ENCODE measurements at places on chromosomes 7 and 10. TPM values are rescaled to one million over a fixed set of nuclear protein-coding genes. Genes with fewer than 3 reads are reported as not detected.

GRCh38 chr10:48242171-48242904, 32.2 kb downstream of the FRMPD2 start:
- peaks cover 35% of the 10 kb centered on the region for H3K27me3 ChIP-seq
- no peak overlapping the region for H3K27ac ChIP-seq
- H3K4me1 ChIP-seq: no peaks in the 10 kb centered on the region
- H3K4me3 ChIP-seq: no peak overlapping the region
- no peak for DNase-seq
- no peaks in the 10 kb centered on the region for H3K36me3 ChIP-seq

DNA sequence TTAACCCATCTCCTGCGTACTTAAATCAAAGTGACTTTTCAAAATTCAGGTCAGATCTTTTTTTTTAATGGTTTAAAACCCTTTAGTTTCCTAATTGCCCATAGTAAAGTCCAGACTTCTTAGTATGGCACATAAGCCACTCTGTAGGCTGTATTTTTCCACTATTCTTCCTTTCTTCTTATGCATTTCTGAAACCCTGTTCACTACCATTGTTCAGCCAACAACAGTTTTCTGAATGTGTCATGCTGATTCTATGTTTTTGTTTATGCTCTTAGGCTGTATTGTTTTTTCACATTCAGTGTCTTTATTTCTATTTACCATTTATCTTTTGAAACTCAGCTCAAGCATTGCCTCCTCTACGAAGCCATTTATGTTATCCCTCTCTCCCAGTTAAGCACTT, 26.7 kb downstream of the CCSER2 start:
- no peaks in the 10 kb centered on the region for H3K36me3 ChIP-seq
- peaks cover 6% of the 10 kb centered on the region for H3K4me1 ChIP-seq
- H3K27me3 ChIP-seq: no peaks in the 10 kb centered on the region
- no peak for DNase-seq

DNA sequence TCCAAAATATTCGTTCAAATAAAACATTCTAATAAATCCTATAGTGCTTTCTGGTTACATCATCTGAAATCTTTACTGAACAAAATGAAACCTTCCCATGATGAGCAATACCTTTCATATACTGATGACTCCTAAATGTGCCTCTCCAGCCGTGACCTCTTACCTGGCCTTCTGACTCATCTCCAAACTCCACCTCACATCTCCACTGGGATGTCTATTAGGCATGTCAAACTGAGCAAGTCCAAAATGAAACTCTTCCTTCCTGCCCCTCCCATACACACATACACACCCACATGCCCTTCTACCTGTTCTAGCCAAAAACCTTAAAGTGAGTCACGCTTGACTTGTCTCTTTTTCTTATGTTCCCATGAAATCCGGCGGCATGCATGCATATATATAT, 22.9 kb downstream of the GSAP start:
- H3K27ac ChIP-seq: no peak overlapping the region

DNA sequence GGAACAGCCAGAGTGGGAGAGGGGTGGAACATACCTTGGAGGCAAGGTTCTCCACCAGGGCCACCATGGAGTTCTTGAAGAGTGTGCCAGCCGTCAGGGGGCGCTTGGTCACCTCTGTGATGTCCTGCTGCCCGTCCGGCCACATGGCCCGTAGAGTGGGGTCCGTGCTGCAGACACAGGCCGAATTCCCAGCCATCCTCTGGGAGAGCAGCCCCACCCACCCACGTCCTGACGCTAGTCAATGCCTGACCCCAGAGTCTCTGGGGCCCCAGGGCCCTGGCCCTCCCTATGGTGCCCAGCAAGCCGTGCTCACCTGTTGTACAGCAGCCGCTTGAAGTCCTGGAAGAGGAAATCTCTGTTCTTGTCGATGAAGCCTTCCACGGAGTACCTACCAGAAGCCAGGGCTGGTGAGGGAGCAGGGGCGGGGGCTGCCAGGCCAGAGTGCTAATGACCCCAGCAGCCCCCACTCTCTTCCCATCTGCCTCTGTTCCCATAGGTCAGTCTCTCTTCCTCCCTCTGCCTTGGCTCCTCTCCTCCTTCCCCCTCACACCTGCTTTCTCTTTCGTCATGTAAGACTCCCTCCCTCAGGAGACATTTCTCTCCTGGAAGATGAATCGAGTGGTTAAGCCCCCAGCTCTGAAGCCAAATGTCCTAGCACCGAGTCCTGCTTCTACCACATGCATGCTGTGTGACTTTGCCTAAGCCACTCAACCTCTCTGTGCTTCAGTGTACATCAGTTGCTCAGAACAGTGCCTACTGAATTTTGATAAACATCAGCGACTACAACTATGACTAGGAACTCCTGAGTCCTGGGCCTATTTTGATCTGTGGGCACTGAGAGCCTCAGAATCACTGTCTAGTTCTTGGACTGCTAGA, 11.0 kb downstream of the MYO1G start:
- no peak overlapping the region for H3K4me3 ChIP-seq
- H3K36me3 ChIP-seq: no peaks in the 10 kb centered on the region
- peaks cover 11% of the 10 kb centered on the region for H3K27me3 ChIP-seq
- no peaks in the 10 kb centered on the region for H3K4me1 ChIP-seq
- no peak overlapping the region for H3K27ac ChIP-seq

- no peak overlapping the region for H3K27ac ChIP-seq
- no peaks in the 10 kb centered on the region for H3K4me1 ChIP-seq
- no peaks in the 10 kb centered on the region for H3K36me3 ChIP-seq
- no peak overlapping the region for H3K4me3 ChIP-seq
Measured at GRCh38 chr7:46871516-46871915, 710.4 kb downstream of the TNS3 start.

Gene GPR15LG
- total RNA-seq: not detected

DNA sequence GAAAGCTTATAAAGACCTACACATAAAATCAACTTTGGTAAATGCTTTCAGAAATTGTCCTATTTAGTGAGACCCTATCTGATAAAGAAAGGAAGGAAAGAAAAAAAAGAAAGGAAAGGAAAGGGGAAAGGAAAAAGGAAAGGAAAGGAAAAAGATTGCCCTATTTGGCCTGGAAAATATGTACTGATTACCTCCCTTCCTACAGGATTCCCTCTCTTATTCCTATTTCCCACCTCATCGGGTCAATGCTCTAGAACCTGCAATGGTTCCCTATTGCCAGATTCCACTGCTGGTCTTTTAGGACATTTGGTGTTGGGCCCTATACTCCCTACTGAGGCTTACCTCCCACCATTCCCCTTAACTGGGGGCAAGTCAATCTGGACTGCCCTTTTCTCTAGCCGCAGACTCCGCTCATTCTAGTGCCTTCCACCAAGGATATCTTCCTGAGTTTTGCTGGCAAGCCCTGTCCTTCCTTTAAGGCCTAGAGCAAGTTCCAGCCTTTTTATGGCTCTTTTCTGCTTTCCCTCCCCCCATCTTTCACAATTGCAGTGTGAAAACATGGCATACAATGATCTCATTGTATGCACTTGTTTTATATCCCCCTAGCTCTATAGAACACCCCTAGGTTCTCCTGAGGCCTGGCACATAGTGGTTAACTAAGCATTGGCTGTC, 4.4 kb downstream of the DDIT4 start:
- H3K4me3 ChIP-seq: no peak overlapping the region
- H3K27ac ChIP-seq: no peak overlapping the region
- H3K36me3 ChIP-seq: peaks cover 24% of the 10 kb centered on the region
- peaks cover 5% of the 10 kb centered on the region for H3K4me1 ChIP-seq
- peak; percentile 8 for DNase-seq
- H3K27me3 ChIP-seq: no peaks in the 10 kb centered on the region

Gene FKBP6
- not detected for total RNA-seq

DNA sequence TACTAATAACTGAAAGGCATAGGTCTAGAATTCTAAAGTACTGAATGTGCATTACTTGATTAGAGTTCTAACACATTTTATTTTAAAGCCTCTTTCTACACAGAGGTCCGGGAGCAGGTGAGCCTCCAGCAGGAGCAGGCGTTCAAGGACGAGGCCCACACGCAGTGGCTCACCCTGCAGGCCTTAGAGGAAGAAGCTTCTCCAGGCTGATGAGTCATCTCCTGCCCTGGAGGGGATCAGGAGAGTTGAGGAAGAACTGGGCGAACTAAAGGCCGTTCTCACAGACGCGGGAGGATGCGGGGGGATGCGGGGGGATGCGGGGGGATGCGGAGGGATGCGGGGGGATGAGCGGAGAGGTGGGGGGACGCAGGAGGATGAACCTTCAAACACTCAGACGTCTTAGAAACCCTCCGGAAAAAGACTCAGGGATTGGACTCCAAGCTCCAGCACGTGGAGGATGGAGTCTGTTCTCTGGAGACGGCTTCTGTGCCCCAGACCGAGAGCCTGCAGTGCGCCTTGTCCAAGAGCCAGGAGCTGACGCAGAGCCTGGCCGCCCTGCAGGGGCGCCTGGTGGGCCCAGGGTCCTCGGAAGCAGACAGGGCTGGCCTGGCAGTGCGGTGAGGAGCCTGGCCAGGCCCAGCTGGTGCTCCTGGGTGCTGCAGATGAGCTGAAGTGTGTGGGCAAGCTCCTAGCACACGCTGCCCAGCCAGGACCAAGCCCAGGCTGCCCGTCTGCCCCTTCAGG, 433.7 kb upstream of the TPK1 start:
- DNase-seq: no peak
- H3K4me3 ChIP-seq: no peak overlapping the region
- H3K36me3 ChIP-seq: no peaks in the 10 kb centered on the region
- H3K27me3 ChIP-seq: no peaks in the 10 kb centered on the region

DNA sequence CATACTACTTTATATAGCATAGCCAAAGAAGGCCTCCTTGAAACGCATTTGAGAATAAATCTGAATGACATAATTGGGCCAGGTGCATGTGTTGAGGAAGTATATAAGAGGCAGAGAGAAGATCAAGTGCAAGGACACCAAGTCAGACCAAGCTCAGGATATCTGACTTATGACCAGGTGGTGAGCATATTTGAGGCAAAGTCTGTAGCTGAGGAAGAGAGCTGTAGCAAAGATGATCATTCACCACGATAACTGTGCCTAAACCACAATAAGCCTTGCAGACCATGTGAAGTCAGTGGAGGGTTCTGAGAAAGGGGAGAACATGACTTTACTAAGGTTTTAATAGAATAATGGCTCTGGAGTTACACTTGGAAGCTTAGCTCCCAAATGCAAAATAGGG, 292.3 kb downstream of the SORCS1 start:
- no peaks in the 10 kb centered on the region for H3K27me3 ChIP-seq
- no peaks in the 10 kb centered on the region for H3K4me1 ChIP-seq
- H3K4me3 ChIP-seq: no peak overlapping the region
- DNase-seq: no peak
- no peak overlapping the region for H3K27ac ChIP-seq

- H3K27me3 ChIP-seq: no peaks in the 10 kb centered on the region
- no peak overlapping the region for H3K27ac ChIP-seq
- no peak for DNase-seq
- no peaks in the 10 kb centered on the region for H3K36me3 ChIP-seq
- peaks cover 2% of the 10 kb centered on the region for H3K4me1 ChIP-seq
Measured at GRCh38 chr10:30897048-30897447, 134.6 kb downstream of the ZNF438 start.

DNA sequence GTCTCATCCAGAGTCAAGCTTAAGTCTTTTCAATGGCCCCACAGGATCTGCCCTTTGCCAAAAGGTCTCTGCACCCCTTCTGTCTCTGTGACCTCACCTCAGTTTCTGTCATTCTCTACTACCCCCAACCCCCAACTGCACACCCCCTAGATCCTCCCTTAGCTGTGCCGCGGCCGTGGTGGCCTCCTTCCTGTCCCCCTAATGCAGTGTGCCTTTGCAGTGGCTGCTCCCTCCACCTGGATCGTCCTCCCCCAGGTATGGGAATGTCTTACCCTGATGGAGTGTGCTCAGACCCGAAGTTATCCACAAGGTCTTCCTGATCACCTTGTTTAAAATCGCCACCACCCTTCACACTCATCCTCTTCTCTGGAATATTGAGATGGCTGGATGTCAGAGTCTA, 9.6 kb downstream of the FGF8 start:
- H3K27me3 ChIP-seq: peaks cover 89% of the 10 kb centered on the region
- no peaks in the 10 kb centered on the region for H3K4me1 ChIP-seq
- no peak overlapping the region for H3K27ac ChIP-seq
- no peak overlapping the region for H3K4me3 ChIP-seq

DNA sequence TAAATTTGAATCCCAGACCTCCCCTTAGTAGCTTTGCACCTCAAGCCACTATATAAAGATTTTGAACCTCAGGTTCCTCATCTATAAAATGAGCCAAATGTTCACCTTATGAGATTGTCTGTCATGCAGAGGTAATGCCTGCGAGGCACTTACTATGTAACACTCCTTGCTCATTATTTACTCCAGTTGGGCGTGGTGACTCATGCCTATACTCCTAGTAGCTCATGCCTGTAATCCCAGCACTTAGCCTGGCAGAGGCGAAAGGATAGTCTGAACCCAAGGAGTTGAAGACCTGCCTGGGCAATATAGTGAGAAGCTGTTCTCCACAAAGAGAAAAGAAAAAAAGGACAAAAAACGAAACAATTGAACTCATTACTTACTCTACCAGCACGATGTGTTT, 82.2 kb downstream of the MDFIC start:
- H3K36me3 ChIP-seq: peaks cover 3% of the 10 kb centered on the region
- H3K4me3 ChIP-seq: no peak overlapping the region
- H3K4me1 ChIP-seq: peaks cover 8% of the 10 kb centered on the region

DNA sequence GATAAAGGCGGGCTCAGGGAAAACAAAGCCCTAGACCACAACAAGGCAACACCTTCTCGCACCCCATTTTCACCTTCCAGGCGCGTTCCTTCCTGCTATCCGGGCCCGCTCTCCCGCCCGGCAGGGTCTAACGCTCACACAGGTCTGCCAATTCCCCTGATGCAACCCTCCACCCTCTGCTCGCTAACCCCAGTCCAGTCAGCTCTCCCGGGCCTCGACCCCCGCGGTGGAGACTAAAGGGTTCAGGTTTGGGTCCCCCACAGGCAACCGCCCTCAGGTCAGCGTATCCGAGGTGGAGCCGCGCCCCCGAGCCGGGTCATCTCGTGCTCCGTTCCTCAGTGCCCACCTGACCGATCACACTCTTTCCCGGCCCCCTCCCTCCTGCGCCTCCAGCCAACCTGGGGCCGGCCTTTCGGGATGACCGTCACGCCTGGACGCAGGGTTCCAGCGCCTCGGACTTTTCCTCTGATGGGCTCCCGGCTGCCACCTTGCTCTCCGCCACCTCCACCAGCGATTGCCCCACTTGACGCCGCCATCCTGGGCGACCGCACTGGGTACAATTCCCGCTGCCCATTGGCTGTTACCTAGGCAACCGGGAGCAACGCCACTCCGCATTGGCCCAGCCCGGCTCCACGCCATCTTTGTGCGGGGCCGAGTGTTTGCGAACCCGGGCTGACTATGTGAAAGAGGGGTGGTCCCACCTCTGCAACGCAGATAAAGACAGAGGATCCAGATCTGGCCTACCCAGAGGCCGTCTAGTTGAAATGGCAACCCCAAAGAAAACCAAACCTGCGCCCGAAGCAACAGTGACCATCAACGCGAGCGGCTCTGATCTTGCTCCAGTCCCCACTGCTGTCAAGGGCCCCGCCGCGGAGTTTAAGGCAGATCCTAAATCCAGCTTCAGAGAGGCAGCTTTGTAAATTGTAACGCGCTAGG, at the start of gene MORN4:
MORN4 (minus strand) TSS at position 552 of the 936 bp plus-strand sequence. CDS start 13,847 bp downstream, outside the sequence.
- no peaks in the 10 kb centered on the region for H3K36me3 ChIP-seq
- peak; percentile 84 for DNase-seq

Gene PDE1C
- 61.5 TPM for total RNA-seq

All from IMR-90 (cell line).